ENCODE measurements at places on chromosomes 7 and 10.

GRCh38 chr7:156039971-156040677 lies 227.9 kb upstream of the SHH start:
- no peak for DNase-seq

GRCh38 chr10:114905450-114905849 lies 32.5 kb upstream of the TRUB1 start:
- DNase-seq: no peak

- DNase-seq: no peak
Measured at GRCh38 chr7:98705626-98706025, 88.5 kb downstream of the NPTX2 start.

- DNase-seq: no peak
Measured at GRCh38 chr7:138431517-138431916, 28.5 kb upstream of the TRIM24 start.

- DNase-seq: no peak
Measured at GRCh38 chr7:110718503-110719205, 372.3 kb upstream of the LRRN3 start.

DNA sequence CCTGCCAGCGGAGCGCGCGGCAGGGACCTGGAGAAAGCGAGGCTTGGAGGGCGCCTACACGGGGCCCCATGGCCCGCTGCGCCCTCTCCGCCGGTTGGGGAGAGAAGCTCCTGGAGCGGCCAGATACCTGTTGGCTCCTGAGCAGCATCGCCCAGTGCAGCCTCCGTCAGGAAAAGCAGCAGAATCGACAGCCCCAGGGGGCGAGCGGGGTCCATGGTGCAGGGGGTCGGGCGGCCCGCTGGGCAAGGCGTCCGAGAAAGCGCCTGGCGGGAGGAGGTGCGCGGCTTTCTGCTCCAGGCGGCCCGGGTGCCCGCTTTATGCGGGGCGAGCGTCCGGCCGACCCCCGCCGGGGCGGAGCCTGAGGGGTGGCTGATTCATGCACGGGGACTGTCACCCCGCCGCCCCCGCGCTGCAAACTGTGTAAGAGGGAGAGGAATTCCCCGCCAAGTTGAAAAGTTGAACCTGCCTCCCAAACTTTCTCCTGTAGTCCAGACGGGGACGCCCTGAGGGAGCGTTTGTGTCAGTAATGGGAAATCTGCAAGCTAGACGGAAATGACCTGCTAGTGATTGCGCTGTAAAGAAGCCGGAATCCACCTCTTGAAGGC lies at the start of gene TFPI2:
Gene TFPI2, minus strand, starts transcription at position 290 of the 605 bp plus-strand sequence. Its CDS starts 75 bp downstream, at position 215.
- DNase-seq: peak; percentile 58

DNA sequence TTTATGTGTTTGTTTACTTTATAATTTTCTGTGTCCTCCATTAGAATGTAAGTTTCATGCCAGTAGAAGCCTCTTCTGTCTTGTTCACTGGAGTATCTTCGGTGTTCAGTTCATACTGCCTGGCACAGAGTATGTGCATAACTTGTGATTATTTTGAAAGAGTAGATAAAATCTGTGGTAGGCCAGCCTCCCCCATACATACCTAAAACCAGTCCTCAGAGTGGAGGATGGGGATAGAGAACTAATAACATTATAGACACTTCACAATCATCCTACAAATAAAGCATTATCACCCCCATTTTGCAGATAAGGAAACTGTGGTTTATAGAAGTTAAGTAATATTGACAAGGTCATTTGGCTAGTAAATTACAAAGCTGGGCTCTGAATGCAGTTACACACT lies 28.0 kb downstream of the VIM start:
- no peak for DNase-seq

DNA sequence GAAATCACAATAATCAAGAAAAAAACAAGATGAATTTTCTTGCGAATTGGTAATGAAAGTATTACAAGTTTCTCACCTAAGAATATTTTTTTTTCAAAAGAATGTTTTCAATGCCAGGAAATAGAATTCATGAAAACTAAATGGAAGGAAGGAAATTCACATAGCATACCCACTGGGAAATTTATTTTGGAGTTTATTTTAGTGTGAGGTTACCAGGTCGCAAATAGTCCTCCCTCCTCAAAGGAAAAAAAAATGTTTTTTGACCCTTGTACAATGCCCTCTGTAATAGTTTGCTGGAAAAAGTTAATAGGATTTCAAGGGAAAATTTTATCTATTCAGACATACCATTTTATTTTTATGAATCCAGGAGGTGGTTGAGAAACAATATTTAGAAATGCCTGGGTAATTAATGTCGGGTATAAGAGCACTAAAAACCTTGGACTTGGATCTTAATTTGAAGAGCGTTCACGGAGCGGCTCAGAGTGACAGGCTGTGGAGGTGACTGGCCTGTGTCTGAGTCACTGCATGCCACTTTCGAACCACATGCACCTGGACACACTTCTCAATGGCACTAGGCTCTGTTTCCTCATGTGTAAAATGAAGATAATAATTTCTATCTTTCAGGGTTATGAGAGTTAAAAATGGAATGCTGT lies 28.2 kb downstream of the CUBN start:
- no peak for DNase-seq

GRCh38 chr10:129942936-129943715 lies 20.9 kb downstream of the EBF3 start:
- no peak for DNase-seq

DNA sequence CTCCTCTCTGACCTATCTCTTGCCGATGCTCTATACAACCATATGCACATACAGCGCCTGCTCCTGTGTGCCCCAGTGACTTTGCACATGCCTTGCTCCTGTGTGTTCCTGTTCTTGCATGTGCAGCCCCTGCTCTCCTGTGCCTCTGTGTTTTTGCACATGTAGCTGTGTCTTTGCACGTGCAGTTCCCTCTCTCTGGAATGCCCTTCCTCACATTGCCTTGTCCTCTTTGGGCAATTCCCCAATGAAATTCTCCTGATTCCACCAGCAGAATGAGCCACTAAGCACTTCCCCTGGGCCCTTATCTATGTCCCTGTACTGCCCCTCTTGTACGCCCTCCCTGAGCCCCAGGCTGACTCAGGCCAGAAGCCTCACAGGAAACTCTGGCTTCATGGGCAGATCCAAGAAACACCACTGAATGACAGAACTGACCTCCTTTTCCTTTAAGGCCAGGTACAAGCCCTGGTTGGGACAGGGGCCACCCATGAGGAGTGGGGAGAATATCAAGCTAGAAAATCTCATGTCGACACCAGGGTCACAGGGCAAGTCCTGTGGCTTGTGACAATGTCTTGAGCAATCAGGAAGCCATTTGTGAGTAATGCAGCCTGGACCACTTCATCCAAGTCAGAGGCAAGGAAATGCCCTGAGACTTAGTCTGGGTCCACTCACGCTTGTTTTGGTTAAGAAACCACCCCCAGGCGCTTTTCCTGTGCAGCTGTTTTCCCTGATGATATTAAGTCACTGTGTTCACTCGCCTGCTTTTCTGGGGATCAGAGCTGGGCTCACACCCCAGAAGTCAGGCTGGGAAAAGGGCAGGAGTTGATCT lies 1.9 kb upstream of the ARHGAP22 start:
- peak; percentile 78 for DNase-seq

GRCh38 chr10:11887381-11888227 lies 64.4 kb downstream of the PROSER2 start:
- DNase-seq: no peak

- no peak for DNase-seq
Measured at GRCh38 chr10:115402699-115403098, 309.5 kb downstream of the ATRNL1 start.

- DNase-seq: no peak
Measured at GRCh38 chr10:61918140-61918539, 16.6 kb downstream of the ARID5B start.

GRCh38 chr10:23338155-23338828 lies 6.3 kb downstream of the C10orf67 start:
- no peak for DNase-seq

All from H54 (cell line).